ENCODE measurements at places on chromosomes 6 and 20. TPM values are rescaled to one million over a fixed set of nuclear protein-coding genes. Genes with fewer than 3 reads are reported as not detected.
A peak's percentile ranks its signal among the peaks of the same experiment; 100 is the strongest.

Gene RAMACL
- 0.60 TPM for total RNA-seq

Gene WFDC12
- total RNA-seq: not detected

Gene HSD17B8
- total RNA-seq: 23.5 TPM

- peak; percentile 45 for DNase-seq
- H3K4me1 ChIP-seq: peaks cover 44% of the 10 kb centered on the region
- H3K4me3 ChIP-seq: no peak overlapping the region
- no peak overlapping the region for H3K27ac ChIP-seq
Measured at GRCh38 chr6:137878486-137879285, 11.6 kb downstream of the TNFAIP3 start.

DNA sequence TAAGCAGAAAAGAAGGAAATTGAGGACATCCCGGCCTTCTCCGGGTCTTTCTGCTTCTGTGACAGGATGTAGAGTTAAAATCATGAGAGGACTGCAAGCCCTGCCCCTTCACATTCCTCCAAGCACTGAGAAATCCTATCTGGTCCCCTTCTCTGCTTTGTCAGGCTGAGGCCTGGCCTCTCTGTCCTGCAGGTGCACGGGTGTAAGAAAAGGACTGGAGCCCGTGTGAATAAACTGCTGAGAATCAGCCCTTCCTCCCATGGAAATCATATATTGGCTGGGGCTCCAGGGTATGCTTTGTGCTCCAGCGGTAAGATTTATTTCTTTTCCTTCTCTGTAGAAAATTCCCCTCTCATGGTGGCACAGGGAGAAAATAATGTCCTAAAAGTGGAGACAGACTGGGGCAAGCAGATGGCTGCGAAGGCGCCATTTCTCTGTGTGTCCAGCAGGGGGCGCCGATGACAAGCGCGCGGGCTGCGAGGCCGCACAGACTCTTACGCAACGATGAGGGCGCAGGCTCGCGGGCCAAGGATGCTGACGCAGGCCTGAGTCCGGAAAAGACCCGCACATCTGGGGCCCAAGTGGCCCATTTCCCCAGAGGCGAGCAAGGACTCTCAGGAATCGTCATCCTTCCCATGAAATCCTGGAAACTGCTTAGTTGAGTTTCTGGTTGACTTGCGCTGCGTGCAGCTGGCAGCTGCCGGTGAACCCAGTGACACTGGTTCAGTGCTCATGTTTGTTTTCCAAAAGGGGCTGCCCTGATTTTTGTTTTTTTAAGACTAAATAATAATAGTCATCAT lies 258.6 kb downstream of the ADGB start:
- peak overlapping the region; percentile 64 for H3K27ac ChIP-seq
- H3K36me3 ChIP-seq: no peaks in the 10 kb centered on the region
- no peaks in the 10 kb centered on the region for H3K27me3 ChIP-seq
- peak overlapping the region; percentile 41 for H3K4me3 ChIP-seq
- DNase-seq: peak; percentile 60
- H3K4me1 ChIP-seq: no peaks in the 10 kb centered on the region

- no peak for DNase-seq
- peaks cover 27% of the 10 kb centered on the region for H3K36me3 ChIP-seq
- no peak overlapping the region for H3K4me3 ChIP-seq
- H3K27ac ChIP-seq: no peak overlapping the region
Measured at GRCh38 chr20:34637245-34638038, 39.5 kb downstream of the PIGU start.

DNA sequence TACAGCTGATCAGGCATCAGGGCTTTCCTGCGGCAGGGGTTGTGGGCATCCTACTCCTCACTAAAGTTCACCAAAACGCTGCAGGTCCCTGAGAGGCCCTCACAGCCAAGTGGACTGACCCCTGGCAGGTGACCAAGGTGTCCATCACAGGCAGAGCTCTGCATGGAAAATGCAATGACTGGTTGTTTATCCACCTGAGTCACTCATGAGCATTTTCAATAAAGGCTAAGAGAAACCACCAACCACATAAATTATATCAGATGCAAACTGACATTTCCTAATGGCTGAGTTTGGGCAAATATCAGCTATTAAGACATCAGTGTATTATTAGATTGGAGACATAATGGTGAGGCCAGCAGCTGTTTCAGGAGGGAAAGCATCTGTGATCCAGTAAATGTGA lies 152.7 kb upstream of the SYNDIG1 start:
- H3K36me3 ChIP-seq: no peaks in the 10 kb centered on the region
- DNase-seq: no peak

- no peak overlapping the region for H3K4me3 ChIP-seq
- peaks cover 71% of the 10 kb centered on the region for H3K36me3 ChIP-seq
- H3K4me1 ChIP-seq: peaks cover 41% of the 10 kb centered on the region
- no peak for DNase-seq
- H3K27me3 ChIP-seq: no peaks in the 10 kb centered on the region
- H3K27ac ChIP-seq: no peak overlapping the region
Measured at GRCh38 chr6:111689946-111690345, 84.3 kb upstream of the TRAF3IP2 start.

GRCh38 chr6:162053084-162053483 lies 674.5 kb downstream of the PRKN start:
- H3K27me3 ChIP-seq: no peaks in the 10 kb centered on the region
- no peak for DNase-seq
- no peaks in the 10 kb centered on the region for H3K4me1 ChIP-seq
- H3K27ac ChIP-seq: no peak overlapping the region
- H3K4me3 ChIP-seq: no peak overlapping the region
- H3K36me3 ChIP-seq: no peaks in the 10 kb centered on the region

DNA sequence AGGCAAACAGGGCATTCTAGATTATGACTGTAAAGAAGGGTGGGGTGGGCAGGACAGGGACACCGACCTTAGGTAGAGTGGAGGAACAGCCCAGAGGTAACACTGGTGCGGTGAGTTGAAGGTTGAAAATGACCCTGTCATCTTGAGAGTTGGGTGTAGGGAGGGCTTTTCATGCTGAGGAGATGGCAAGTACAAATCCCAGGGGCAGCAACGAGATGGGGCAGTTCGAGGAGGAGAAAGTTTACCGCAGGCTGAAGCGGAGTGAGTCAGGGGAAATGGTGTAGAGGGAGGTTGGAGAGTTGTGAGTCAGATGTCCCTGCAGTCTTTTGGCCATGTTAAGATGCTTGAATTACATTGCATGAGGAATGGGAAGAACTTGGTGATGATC lies 101.1 kb downstream of the HIVEP1 start:
- no peak overlapping the region for H3K4me3 ChIP-seq
- no peak overlapping the region for H3K27ac ChIP-seq
- DNase-seq: no peak
- peaks cover 4% of the 10 kb centered on the region for H3K36me3 ChIP-seq
- H3K4me1 ChIP-seq: peaks cover 55% of the 10 kb centered on the region

GRCh38 chr20:63177134-63177784 lies 38.7 kb downstream of the YTHDF1 start:
- no peak for DNase-seq
- H3K4me3 ChIP-seq: no peak overlapping the region
- H3K4me1 ChIP-seq: peaks cover 6% of the 10 kb centered on the region
- no peaks in the 10 kb centered on the region for H3K36me3 ChIP-seq
- no peak overlapping the region for H3K27ac ChIP-seq
- H3K27me3 ChIP-seq: peaks cover 40% of the 10 kb centered on the region

GRCh38 chr20:31608251-31608945 lies 3.3 kb downstream of the ID1 start:
- peaks cover 20% of the 10 kb centered on the region for H3K27me3 ChIP-seq
- H3K4me3 ChIP-seq: no peak overlapping the region
- no peaks in the 10 kb centered on the region for H3K36me3 ChIP-seq
- no peak for DNase-seq

- no peak for DNase-seq
- no peak overlapping the region for H3K4me3 ChIP-seq
- no peaks in the 10 kb centered on the region for H3K27me3 ChIP-seq
- H3K27ac ChIP-seq: no peak overlapping the region
Measured at GRCh38 chr6:38762848-38763247, 47.7 kb downstream of the DNAH8 start.

DNA sequence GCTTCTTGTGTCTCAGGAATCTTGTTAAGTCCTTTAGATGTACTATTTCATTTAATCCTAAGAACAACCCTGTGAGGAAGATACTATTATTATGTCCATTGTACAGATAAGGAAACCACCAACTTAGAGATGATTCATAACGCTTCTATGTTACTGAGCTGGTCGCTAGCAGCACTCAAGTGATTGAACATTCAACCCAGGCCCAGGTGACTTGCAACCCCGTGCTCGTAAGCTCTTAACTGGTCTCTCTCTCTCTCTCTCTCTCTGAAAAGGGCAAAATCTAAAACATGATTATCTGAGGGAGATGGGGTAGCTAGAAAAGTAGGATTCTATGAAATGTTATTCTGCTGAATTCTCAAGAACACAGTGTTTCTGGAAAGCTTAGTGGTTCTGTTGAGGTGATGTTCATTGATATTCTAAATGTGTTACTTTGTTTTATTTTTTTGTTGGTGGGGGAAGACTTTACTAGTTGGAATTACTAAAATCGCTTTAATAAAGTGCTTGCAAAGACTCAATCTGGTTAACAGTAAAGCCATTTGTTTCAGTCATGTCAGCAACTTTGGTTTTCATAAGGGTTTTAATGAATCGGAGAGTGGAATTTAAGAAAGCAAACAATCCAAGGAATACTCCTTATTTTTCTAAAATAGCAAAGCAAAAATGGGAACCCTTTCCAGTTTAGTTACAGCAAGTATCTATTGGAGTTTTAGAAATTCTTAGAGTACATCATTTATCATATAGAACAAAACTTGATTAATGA lies 265.0 kb upstream of the TAB2 start:
- DNase-seq: no peak
- H3K27ac ChIP-seq: no peak overlapping the region
- H3K4me3 ChIP-seq: no peak overlapping the region
- no peaks in the 10 kb centered on the region for H3K36me3 ChIP-seq
